ENCODE measurements at places on chromosomes 12 and 14.

- DNase-seq: no peak
Measured at GRCh38 chr12:42807766-42808165, 218.2 kb upstream of the PRICKLE1 start.

DNA sequence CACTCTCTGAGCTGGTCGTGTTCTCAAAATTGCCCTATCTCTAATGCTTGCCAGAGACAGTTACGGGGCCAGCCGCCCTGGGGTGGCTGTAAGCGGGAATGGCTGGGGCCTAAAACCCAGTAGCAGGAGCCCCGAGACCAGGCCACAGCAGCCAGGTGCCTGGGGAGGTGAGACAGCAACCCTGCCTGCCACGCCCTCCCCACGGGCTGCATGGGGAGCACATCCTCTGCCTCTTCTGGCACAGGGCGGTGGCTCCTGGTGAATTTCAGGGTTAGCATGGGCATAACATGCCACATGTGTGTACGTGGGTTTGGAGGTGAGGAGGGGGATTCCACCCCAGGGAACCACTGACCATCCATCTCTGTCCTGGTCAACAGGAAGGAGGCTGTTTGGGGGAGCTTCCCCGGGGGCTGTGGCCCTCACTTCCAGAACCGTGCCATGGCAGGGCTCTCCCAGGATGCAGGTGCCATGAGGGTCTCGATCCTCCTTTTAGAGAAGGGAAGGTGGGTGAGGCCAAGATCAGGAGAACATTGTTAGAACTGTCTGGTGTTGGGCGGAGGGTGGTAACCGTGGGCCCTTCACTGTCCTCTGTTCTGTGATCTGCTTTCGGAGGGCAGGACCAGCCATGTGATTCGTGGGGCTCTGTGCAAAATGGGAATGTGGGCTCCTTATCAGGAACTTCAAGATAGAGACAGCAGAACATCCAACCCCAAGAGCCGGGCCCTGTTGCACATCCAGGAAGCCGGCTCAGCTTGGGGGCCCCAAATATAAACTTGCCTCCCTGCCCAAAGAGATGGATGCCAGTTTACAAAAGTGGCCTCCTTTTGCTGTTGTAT is 312.2 kb upstream of the DIO3 start:
- no peak for DNase-seq

- DNase-seq: no peak
Measured at GRCh38 chr14:104891664-104892530, 26.8 kb downstream of the CEP170B start.

DNA sequence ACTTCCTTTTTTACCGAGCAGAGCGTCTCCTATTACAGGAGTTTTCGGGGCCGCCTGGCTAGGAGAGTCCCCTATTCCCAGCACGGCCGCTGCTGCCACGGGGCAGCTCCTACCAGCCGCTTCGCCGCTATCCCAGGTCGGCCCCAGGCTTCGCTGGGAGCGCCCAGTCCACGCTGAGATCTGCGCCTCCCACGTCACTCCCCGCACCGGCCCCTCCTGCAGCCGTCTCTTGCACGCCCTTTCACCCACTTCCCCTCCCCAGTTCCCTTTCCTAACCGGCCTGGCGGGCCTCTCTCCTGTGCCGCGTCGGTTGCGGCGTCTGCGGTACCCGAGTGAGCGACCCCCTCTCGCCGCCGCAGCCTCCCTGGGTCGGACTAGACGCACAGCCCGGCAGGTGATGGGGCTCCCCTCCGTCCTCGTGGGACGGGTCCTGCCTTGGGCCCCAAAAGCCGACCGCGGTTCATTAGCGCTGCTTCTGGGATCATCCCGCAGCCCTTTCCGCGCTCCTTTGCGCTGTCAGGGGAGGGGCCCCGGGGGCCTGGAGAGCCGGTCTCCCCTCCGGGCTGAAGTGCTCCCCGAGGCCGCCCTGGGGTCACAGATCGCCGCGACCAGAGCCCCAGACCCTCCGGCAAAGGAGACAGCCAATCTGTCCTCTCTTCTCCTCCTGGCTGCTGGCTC is 1318.4 kb downstream of the TMEM121 start:
- DNase-seq: no peak

All from retina (tissue), 1 donor.